ENCODE measurements at places on chromosomes 6 and 20.

- peak; percentile 5 for DNase-seq
Observed at GRCh38 chr6:35146453-35146852, 5.3 kb upstream of the TCP11 start.

GRCh38 chr20:9141070-9141469, 72.2 kb downstream of the PLCB4 start:
- DNase-seq: no peak

GRCh38 chr6:167919349-167919748, 78.1 kb upstream of the KIF25 start:
- no peak for DNase-seq

DNA sequence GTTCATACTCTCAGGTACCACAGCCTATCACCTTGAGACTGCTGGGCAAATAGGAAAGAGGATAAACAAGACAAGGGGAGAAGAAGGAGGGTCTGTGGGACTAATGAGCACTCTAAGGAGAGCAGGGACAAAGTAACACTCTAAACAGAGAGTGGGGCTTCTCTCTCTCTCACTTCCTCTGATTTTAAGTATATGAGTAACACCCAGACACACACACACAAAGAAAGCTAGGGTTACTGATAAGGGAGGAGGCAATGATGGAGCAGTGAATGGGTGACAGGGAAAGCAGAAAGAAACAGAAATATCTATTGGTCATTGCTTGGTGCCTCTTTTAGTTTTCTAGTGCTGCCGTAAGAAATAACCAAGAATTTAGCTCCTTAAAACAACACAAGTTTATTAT, 96.2 kb upstream of the RNF217 start:
- no peak for DNase-seq

DNA sequence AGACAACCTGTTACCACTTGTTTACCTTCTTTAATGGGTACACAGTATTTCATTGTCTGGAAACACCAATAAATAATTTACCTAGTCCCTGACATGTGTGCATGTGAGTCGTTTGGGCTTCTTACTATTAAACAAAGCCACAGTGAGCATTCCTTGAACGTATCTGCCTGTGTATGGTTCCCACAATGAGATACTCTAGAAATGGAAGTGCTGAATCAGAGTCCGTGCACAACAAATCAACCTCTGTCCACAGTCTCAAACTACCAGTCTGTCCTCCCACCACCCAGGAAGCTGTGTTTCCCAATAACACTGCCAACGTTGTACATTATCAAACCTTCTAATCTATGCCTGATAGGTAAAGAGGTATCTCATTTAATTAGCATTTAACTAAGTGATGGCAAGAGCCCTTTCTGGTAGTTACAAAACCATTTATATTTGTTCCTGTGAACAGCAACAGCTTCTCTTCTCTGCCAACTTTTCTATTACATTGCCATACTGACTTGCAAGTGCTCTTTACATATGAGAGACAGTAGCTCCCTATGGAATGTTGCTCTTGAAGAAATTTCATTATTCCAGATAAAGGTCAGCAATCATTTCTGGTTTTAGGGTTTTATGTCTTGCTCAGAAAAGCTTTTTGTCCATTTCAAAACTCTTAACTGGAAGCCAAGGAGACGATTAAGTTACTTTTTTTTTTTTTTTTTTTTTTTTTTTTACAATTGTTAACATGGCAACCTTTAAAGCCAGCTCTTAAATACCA, 14.7 kb downstream of the JAG1 start:
- DNase-seq: no peak

GRCh38 chr20:59346061-59346460, 45.6 kb downstream of the EDN3 start:
- DNase-seq: no peak

GRCh38 chr20:5767493-5768098, 17.4 kb downstream of the SHLD1 start:
- DNase-seq: no peak

GRCh38 chr20:52614051-52614863, 357.9 kb upstream of the TSHZ2 start:
- no peak for DNase-seq

- DNase-seq: no peak
Observed at GRCh38 chr6:53635322-53635721, 30.2 kb downstream of the KLHL31 start.

GRCh38 chr6:96889146-96889545, 8.5 kb downstream of the NDUFAF4 start:
- no peak for DNase-seq

GRCh38 chr6:45592991-45593390, 215.3 kb upstream of the SUPT3H start:
- DNase-seq: no peak

DNA sequence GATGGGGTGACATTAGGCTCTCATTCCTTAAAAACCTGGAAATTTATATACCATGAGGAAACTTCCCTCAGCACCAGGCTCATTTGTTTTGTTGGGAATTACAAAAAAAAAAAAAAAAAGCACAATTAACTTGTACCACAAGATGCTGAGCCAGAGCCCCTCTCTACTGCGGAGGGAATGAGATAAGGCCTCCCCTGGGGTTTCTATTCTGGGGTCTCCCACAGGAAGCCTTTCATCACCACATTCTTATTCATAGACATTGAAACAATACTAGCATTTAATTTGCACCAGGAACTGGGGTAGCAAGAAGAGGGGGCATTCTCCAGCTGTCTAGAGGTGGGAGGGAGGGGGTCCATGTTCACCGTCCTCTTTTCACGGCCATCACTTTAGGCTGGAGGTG, 23.0 kb upstream of the RPS6KA2 start:
- DNase-seq: no peak

DNA sequence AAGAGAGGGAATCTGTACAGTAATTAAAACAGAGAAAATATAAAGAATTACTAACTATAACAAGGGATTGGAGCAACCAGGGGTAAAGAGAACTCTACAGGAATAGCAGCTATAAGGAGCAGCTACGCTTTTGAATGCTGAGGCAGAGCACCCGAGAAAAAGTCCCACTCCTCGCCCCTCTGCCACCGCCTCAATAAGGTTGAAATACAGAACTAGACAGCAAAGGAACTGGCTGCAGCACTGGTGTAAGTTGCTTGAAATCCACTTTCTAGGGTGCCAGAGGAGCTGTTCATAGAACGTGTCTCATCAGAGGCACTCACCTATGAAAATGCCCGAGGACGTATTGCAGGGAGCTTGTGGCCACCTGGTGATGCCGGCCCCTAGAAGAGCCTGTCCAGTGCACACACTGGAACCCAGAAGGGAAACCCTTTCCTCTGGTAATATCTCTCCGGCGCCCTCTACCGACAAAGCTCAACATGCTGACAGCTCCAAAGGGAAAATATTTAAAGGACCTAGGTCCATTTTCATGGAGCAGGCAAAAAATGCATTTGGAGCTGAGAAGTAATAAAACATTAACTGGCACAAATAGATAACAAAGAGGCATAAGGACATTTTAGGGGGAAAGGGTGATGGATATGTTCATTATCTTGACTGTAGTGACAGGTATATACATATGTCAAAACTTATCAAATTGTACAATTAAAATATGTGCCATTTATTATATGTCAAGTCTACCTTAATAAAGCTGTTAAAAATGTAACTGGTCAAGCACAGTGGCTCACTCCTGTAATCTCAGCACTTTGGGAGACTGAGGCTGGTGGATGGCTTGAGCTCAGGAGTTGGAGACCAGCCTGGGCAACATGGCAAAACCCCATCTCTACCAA, 137.4 kb upstream of the HDAC2 start:
- DNase-seq: peak; percentile 16

- DNase-seq: no peak
Observed at GRCh38 chr6:28632326-28632851, 106.7 kb downstream of the GPX5 start.

GRCh38 chr6:168865-169455, 123.3 kb upstream of the DUSP22 start:
- DNase-seq: no peak
